EL (cell line): ENCODE measurements at places on chromosomes 1 and 21.

DNA sequence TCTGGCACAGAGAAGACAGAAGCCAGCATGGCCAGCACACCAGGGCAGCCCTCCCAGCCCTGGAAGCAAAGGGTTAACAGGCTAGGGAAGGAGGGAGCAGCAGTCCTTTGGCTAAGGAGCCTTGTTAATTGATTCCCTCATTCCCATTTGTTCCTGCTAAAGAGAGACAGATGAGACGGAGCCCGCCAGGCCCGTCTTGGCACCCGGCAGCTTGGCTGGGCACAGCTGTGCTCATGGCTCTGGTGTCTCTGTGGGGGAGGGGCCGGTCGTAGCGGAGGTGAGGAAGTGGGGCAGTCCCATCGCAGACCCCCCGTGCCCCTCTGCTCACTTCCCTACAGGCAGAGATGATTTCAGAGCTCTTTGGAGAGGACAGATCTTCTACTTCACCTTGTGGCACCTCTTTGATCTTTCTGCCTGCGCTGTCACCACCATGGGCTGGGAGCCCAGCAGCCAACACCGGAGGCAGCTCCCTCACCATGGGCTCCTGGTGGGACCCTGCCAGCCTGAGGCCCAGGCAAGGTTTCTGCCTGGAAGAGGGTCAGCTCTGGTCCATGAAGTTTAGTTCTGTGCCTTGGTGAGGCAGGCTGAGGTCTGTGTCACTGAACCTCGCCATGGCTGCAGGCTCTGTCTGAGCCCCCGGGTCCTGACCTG is 38.0 kb downstream of the FOXO6 start:
- DNase-seq, result no peak

- peak; percentile 53 for DNase-seq
Measured at GRCh38 chr1:162171111-162171510, 101.6 kb downstream of the NOS1AP start.

GRCh38 chr21:44897326-44898010 is 23.2 kb downstream of the ITGB2 start:
- DNase-seq, result no peak

GRCh38 chr1:107132780-107133179 is 8.1 kb upstream of the NTNG1 start:
- no peak for DNase-seq

DNA sequence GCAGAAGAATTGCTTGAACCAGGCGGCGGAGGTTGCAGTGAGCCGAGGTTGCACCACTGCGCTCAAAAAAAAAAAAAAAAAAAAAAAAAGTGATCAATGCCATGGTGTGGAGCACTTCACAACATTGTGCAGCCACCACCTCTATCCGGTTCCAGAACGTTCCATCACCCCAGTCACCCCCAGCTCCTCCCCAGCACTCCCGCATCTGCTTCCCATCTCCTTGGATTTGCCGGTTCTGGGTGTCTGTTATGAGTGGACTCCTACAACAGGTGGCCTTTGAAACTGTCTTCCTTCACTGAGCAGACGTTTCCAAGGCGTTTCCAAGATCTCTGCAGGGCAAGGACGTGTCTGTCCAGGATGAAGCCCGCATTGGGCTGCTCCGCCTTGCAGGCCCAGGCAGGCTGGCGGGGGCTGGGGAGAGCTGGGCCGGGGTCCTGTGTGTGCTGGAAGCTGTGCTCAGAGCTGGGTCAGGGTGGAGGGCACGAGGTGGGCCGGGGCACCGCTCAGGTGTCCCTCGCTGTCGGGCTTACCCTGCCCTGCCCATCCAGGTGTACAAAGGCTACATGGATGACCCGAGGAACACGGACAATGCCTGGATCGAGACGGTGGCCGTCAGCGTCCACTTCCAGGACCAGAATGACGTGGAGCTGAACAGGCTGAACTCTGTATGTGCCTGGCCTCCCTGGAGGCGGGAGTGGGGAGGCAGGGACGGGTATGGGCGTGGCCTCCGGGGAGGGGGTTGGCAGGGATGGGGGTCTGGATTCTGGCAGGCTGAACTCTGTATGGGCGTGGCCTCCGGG is 14.9 kb upstream of the LRRC3 start:
- no peak for DNase-seq
